ENCODE measurements at places on chromosomes 4 and X.
A peak's percentile ranks its signal among the peaks of the same experiment; 100 is the strongest.

GRCh38 chr4:2277956-2278355, 16.0 kb upstream of the MXD4 start:
- DNase-seq = no peak

- no peak for DNase-seq
These were observed 352.2 kb downstream of the NR3C2 start for GRCh38 chr4:148090029-148090428.

DNA sequence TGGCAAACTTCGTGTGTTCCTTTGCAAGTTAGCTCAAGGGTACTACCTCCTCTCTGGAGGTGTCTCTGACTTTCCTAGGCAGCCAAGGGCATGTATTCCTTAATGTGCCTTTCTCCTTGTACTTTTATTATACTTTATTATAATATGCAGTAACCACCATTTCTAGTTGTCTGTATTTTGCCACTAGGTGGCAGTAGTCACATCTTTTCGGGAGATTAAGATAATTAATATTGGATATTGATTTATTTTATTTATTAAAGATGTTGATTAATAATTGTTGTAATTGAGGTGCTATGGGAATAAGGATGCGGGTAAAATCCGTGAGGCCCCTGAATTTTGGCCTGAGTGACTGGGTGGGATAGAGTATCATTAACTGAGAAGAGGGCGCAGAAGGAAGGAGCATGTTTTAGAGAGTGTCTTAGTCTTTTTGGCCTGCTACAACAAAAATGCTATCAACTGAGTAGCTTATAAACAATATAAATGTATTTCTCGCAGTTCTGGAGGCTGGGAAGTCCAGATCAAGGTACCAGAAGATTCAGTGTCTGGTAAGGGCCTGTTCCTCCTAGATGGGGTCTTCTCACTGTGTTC, 153.3 kb downstream of the TMEM164 start:
- peak; percentile 11 for DNase-seq

- DNase-seq = no peak
These were observed 23.3 kb downstream of the COQ2 start for GRCh38 chr4:83261307-83261706.

Measured in NCI-H69 (cell line).